ENCODE measurements at places on chromosomes 12 and 14. TPM values are rescaled to one million over a fixed set of nuclear protein-coding genes. Genes with fewer than 3 reads are reported as not detected.

GDF3 gene
- total RNA-seq = not detected

PMCH gene
- total RNA-seq = not detected

ANKRD33 gene
- total RNA-seq = not detected

TSPAN8 gene
- not detected for total RNA-seq

TAS2R10 gene
- total RNA-seq = 0.46 TPM

CABP1 gene
- 0.10 TPM for total RNA-seq

LETMD1 gene
- total RNA-seq = 66.3 TPM

AGAP2 gene
- total RNA-seq = 72.6 TPM

- peaks cover 35% of the 10 kb centered on the region for H3K4me1 ChIP-seq
- H3K27ac ChIP-seq = no peak overlapping the region
- no peaks in the 10 kb centered on the region for H3K27me3 ChIP-seq
- no peak for DNase-seq
- H3K36me3 ChIP-seq = peaks cover 4% of the 10 kb centered on the region
These were observed 383.4 kb downstream of the VRK1 start for GRCh38 chr14:97180304-97181200.

- no peak overlapping the region for H3K4me3 ChIP-seq
- peaks cover 55% of the 10 kb centered on the region for H3K36me3 ChIP-seq
- H3K27me3 ChIP-seq = no peaks in the 10 kb centered on the region
- no peak for DNase-seq
- H3K4me1 ChIP-seq = no peaks in the 10 kb centered on the region
These were observed 7.2 kb upstream of the TPI1 start for GRCh38 chr12:6860116-6860515.

DNA sequence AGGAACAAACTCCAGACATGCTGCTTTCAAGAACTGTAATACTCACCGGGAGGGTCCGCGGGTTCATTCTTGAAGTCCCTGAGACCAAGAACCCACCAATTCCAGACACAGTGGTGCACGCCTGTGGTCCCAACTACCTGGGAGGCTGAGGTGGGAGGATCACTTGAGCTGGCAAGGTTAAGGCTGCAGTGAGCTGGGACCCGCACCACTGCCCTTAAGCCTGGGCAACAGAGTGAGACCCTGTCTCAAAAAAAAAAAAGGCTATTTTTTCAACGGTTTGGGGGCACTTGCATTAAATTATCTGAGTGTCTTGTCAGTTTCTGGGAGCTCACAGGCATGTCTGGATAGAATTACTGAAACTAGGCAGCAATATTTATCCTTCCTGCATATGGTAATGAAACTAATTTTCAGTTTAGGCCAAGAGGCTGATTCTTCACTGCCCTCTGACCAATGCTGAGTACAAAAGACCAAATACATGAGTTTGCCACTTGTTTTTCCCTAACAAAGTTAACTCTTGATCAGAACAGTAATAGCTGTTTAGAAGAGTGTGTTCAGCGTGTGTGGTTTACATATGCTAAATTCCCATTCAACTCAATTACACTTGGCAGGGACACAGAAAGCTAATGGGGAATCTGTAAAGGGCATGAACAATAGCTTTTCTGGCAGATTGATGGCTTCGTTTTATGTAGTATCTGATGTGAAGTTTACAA is 65.8 kb upstream of the RASSF3 start:
- no peak for DNase-seq
- H3K4me3 ChIP-seq = no peak overlapping the region
- peaks cover 2% of the 10 kb centered on the region for H3K4me1 ChIP-seq
- H3K36me3 ChIP-seq = no peaks in the 10 kb centered on the region
- H3K27ac ChIP-seq = no peak overlapping the region

GRCh38 chr12:54272214-54272613 is 7.7 kb downstream of the CBX5 start:
- no peaks in the 10 kb centered on the region for H3K27me3 ChIP-seq
- no peak overlapping the region for H3K4me3 ChIP-seq
- H3K4me1 ChIP-seq = peaks cover 43% of the 10 kb centered on the region
- no peak for DNase-seq
- no peak overlapping the region for H3K27ac ChIP-seq
- peaks cover 33% of the 10 kb centered on the region for H3K36me3 ChIP-seq

DNA sequence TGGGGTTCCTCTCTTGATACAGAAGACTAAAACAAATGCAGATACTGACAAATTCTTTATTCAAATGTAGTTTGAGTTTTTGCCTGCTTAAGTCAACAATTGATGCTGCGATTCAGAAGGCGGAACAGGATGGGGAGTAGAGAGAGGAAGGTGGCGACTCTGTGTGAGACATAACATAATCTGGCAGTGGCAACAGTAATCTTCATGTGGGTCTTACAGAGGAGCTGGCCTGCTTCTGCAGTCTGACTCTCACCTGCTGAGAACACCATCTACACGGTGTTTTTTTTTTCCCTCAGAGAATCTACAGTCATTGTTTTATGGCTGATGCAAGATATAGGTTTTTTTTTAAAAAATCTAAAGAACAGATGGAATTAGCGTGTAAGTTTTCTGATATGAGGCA is 10.1 kb downstream of the CCDC92 start:
- no peaks in the 10 kb centered on the region for H3K4me1 ChIP-seq
- no peak overlapping the region for H3K27ac ChIP-seq
- no peaks in the 10 kb centered on the region for H3K36me3 ChIP-seq
- no peak overlapping the region for H3K4me3 ChIP-seq
- no peak for DNase-seq

GRCh38 chr14:24256960-24257359 is 6.0 kb downstream of the TGM1 start:
- no peak for DNase-seq
- peaks cover 6% of the 10 kb centered on the region for H3K36me3 ChIP-seq
- no peak overlapping the region for H3K27ac ChIP-seq
- no peak overlapping the region for H3K4me3 ChIP-seq
- H3K4me1 ChIP-seq = no peaks in the 10 kb centered on the region

- no peak overlapping the region for H3K4me3 ChIP-seq
- H3K27me3 ChIP-seq = no peaks in the 10 kb centered on the region
- no peaks in the 10 kb centered on the region for H3K4me1 ChIP-seq
- no peak overlapping the region for H3K27ac ChIP-seq
- H3K36me3 ChIP-seq = no peaks in the 10 kb centered on the region
- DNase-seq = no peak
These were observed 30.6 kb downstream of the RASSF9 start for GRCh38 chr12:85805654-85806053.

DNA sequence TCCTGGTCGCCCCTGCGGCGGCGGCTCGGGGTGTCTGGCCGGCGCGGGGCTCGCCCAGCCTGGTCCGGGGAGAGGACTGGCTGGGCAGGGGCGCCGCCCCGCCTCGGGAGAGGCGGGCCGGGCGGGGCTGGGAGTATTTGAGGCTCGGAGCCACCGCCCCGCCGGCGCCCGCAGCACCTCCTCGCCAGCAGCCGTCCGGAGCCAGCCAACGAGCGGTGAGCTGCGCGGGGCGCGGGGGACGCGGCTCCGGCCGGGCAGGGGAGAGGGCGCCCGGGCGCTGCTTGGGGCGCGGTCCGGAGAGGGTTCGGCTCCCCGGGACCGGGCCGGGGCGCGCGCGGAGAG is at the start of gene LGALS3:
TSS of gene LGALS3 (plus strand) at position 167 of the 342 bp plus-strand sequence. CDS start 8,122 bp downstream, outside the sequence.
- peak; percentile 37 for DNase-seq
- H3K4me1 ChIP-seq = peaks cover 58% of the 10 kb centered on the region
- H3K36me3 ChIP-seq = peaks cover 23% of the 10 kb centered on the region
- H3K27ac ChIP-seq = peak within 1 kb of the TSS; percentile 69
- H3K27me3 ChIP-seq = peaks cover 35% of the 10 kb centered on the region

GRCh38 chr14:75123991-75124390 is 2.9 kb downstream of the NEK9 start:
- H3K27ac ChIP-seq = peak overlapping the region; percentile 0
- H3K36me3 ChIP-seq = peaks cover 32% of the 10 kb centered on the region
- DNase-seq = peak; percentile 26
- no peaks in the 10 kb centered on the region for H3K27me3 ChIP-seq
- H3K4me3 ChIP-seq = no peak overlapping the region

- H3K36me3 ChIP-seq = no peaks in the 10 kb centered on the region
- no peak overlapping the region for H3K27ac ChIP-seq
- H3K27me3 ChIP-seq = no peaks in the 10 kb centered on the region
- no peak overlapping the region for H3K4me3 ChIP-seq
These were observed 209.1 kb downstream of the BCL11B start for GRCh38 chr14:99062772-99063418.

DNA sequence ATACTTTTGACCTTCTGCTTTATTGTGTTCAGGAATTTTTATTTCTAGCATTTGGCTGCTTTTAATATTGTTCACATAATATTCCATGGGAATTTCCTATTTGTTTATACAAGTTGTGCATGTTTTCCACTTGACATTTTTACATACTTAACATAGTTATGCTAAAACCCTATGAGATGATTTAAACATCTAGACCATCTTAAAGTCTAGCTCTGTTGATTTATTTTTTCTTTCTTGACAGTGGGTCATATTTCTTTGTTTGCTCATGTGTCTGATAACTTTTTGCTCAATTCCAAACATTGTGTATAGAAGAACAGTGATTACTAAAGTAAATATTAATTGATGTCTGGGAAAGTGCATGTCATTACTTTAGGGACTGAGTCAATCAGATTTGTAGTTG is 202.1 kb upstream of the PDZRN4 start:
- no peak overlapping the region for H3K27ac ChIP-seq
- no peak overlapping the region for H3K4me3 ChIP-seq
- H3K36me3 ChIP-seq = no peaks in the 10 kb centered on the region

- H3K4me3 ChIP-seq = no peak overlapping the region
- no peaks in the 10 kb centered on the region for H3K4me1 ChIP-seq
- no peak for DNase-seq
- H3K27me3 ChIP-seq = no peaks in the 10 kb centered on the region
These were observed 713.9 kb upstream of the USP15 start for GRCh38 chr12:61546296-61546695.

GRCh38 chr14:22561661-22562579 is 27.1 kb downstream of the DAD1 start:
- H3K27me3 ChIP-seq = no peaks in the 10 kb centered on the region
- peak; percentile 89 for DNase-seq
- H3K4me1 ChIP-seq = peaks cover 95% of the 10 kb centered on the region
- peaks cover 52% of the 10 kb centered on the region for H3K36me3 ChIP-seq
- H3K4me3 ChIP-seq = peak overlapping the region; percentile 59

GRCh38 chr14:54758041-54758440 is 144.6 kb downstream of the GCH1 start:
- H3K36me3 ChIP-seq = no peaks in the 10 kb centered on the region
- peaks cover 16% of the 10 kb centered on the region for H3K27me3 ChIP-seq
- no peak overlapping the region for H3K4me3 ChIP-seq
- no peak overlapping the region for H3K27ac ChIP-seq

DNA sequence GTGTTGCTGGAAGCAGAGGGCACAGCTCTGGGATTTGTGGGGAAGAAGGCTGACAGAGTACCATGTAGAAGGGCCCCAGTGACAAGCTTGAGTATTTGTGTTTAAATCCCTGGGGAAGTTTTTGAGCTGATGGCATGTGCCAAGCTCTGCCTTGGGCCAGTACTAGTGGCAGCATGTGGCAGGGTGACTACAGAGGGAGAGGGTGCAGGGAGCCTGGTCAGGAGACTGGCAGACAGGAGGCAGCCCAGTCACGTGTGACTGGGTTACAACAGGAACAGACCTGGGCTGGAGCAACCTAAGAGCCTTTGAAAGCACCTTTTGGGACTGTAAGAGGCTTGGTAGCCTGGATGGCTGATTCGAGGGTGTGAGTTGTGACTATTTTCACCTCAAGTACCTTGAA is 112.1 kb downstream of the TSPAN9 start:
- H3K27me3 ChIP-seq = peaks cover 7% of the 10 kb centered on the region
- H3K4me3 ChIP-seq = no peak overlapping the region
- no peak for DNase-seq
- no peaks in the 10 kb centered on the region for H3K36me3 ChIP-seq
- no peak overlapping the region for H3K27ac ChIP-seq
- H3K4me1 ChIP-seq = no peaks in the 10 kb centered on the region

DNA sequence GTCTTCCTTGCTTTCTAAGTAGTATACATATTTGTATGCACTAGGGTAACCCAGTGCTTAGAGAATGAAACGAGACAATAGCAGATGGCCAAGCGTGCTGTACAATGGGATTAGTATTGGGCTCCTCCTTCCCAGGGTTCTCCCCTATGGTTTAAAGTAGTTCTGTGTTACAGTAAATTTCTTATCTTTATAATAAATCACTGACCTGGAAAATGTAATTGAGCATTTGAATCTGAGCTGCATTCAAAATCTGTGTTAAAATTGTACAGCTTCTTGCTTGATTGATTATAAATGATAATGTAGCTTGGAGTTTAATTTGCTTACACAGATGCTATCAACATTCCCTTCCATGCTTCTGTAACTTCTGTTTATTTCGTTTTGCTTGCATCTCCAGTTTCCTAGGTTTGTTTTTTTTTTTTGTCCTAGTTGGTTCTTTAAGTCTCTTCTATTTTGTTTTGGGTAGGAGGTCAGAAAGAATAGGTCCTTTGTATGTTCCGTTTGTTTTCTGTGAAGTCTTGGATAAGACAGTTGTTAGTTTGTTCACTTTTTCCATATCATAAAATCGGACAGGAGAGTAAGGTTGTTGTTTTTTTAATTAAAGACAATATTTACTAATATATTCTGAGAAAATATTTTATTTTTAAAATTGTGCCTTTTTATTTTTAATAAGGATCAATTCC is 171.2 kb downstream of the ERC1 start:
- DNase-seq = no peak
- no peaks in the 10 kb centered on the region for H3K4me1 ChIP-seq
- H3K36me3 ChIP-seq = peaks cover 4% of the 10 kb centered on the region
- H3K27ac ChIP-seq = no peak overlapping the region
- no peaks in the 10 kb centered on the region for H3K27me3 ChIP-seq

DNA sequence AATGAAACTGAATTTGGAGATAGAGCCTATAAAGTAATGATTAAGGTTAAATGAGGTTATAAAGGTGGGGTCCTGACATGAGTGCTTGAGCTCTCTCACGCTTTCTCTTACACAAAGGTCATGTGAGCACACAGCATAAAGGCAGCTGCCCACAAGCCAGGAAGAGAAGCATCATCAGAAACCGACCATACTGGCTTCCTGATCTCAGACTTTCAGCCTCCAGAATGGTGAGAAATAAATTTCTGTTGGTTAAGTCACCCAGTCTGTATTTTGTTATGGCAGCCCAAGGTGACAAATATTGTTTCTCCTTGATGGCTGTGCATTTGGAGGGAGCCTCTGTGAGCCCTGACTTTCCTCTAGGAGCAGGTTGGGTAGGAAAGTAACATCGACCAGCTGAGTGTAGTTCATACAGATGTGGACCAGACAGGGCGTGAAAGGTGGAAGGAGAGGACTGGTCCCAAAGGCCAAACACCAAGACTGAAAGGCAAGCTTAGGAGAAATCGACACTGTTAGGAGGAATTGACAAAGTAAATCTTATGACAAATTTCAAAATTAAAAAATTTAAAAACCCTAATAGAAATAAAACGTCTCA is 97.6 kb upstream of the SLC38A2 start:
- peaks cover 32% of the 10 kb centered on the region for H3K4me1 ChIP-seq
- peak; percentile 47 for DNase-seq
- H3K27me3 ChIP-seq = no peaks in the 10 kb centered on the region
- H3K36me3 ChIP-seq = peaks cover 14% of the 10 kb centered on the region

DNA sequence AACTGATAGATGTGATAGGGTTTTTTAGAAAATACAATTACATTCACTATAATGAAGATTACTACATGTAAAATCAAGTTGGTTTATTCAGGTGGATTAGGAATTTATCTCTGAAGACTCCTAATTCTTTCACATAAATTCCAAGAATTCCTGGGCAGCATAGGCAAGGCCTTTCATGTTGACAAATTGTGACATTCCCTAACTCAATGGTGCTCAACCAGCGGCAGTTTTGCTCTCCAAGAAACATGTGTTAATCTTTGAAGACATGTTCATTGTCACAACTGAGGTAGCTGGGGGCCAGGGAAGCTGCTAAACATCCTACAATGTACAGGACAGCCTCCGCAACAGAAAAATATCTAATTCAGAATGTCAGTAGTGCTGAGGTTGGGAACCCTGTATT is 46.3 kb downstream of the PTPRQ start:
- no peak overlapping the region for H3K4me3 ChIP-seq
- H3K4me1 ChIP-seq = no peaks in the 10 kb centered on the region
- H3K27ac ChIP-seq = no peak overlapping the region
- DNase-seq = no peak
- H3K36me3 ChIP-seq = no peaks in the 10 kb centered on the region

Data from activated CD4-positive, alpha-beta T cell treated with anti-CD3 and anti-CD28 coated beads, Interleukin-2, amount 10 ng/mL, durations not matched to agents 7 days and 5 days (primary cell).